SK-N-MC (cell line): ENCODE measurements at places on chromosomes 3 and 15.

- no peak for DNase-seq
Measured at GRCh38 chr3:122351612-122352011, 26.6 kb downstream of the CSTA start.

DNA sequence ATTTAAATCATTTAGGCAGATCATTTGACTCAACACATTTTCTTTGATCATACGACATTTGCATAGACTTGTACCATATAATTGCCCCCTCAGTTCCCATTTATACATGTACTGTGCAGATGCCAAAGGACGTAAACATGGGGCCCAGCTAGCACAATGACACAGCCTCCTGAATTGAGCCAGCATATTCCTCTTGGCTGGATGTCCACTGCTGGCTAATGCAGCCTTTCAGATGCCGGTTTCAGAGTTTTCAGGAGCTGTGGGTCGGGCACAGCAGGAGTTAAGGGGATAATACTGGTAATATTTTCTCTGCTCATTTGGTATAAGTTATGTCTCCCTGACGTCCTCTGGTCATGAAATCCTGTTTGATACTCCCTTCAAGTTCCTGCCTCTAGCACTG lies 39.4 kb downstream of the KAT2B start:
- DNase-seq = no peak

DNA sequence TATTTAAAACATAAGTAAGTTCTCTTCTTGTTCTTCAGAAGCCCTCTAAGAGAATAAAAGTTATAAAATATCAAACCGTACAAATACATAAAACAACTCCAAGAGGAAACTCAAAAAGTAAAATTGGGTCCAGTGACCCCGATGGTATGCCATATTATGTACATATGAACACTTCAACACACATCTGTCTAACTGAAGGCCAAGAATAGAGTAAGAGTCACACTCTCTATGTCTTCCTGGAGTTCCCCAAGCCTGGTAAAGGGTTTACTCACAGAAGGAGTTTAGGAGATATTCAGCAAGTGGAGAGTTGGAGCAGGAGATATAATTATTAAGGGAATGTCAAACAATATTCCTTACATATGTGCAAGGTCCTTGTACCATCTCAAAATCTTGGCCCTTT lies 101.3 kb upstream of the EIF1B start:
- DNase-seq = no peak

DNA sequence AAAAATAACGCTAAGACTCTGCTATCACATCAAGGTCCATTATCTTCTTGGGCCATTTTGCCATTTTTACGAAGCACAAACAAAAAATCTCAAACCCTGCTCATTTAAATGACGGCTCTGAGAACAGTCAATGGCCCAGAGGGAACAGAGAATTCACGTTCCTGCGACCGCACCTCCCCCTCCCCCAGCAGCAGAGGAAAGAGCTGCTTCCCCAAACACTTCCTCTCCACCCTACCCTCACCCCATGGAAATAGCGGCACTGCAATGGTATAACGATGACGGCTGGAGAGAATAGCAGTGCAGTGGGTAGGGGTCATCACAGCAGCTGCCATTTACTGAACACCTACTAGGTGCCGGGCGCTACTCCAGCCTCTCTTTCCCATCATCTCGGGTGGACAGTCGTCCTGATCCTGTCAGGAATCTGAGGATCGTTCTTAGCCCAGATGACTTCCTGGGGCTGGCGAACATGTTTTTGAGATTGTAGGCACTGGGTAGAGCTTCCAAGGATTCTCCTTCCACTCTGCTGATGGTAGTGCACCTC lies 113.3 kb downstream of the IQSEC1 start:
- DNase-seq = no peak

DNA sequence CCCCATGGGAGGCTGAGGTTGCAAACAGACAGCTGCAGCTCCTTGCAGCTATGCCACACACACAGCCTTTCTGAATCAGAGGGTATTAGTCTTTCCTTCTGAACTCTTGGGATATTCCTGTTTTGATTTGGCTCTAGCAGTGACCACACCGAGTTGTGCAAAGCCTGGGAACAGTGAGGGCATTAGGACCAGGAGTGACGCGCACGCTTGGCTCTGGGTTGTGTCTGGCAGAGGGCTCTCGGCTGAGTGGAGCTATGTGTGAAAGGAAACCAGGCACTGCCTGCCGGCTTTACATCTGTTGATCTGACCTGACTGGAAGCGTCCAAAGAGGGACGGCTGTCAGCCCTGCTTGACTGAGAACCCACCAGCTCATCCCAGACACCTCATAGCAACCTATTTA lies at the start of gene GALNT15:
GALNT15 (plus strand) TSS at position 292 of the 400 bp plus-strand sequence. CDS start 472 bp downstream, outside the sequence.
- DNase-seq = no peak

GRCh38 chr15:72827226-72827625 lies 43.7 kb upstream of the ADPGK start:
- no peak for DNase-seq

- DNase-seq = no peak
Measured at GRCh38 chr15:93894438-93895036, 336.8 kb upstream of the MCTP2 start.

GRCh38 chr15:55954862-55955605 lies 38.4 kb downstream of the NEDD4 start:
- DNase-seq = no peak

DNA sequence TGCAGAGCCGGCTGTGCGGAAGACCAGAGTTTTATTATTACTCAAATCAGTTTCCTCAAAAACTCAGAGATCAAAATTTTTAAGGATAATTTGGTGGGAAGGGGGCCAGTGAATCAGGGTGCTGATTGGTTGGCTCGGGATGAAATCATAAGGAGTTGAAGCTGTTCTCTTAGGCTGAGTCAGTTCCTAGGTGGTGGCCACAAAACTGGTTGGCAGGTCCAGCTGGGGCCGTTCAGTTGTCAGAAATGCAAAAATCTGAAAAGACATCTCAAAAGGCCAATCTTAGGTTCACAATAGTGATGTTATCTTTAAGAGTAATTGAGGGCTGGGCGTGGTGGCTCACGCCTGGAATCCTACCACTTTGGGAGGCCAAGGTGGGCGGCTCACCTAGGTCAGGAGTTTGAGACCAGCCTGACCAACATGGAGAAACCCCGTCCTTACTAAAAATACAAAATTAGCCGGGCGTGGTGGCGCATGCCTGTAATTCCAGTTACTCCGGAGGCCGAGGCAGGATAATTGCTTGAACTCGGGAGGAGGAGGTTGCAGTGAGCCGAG lies 2.3 kb upstream of the ZNF589 start:
- DNase-seq = no peak

DNA sequence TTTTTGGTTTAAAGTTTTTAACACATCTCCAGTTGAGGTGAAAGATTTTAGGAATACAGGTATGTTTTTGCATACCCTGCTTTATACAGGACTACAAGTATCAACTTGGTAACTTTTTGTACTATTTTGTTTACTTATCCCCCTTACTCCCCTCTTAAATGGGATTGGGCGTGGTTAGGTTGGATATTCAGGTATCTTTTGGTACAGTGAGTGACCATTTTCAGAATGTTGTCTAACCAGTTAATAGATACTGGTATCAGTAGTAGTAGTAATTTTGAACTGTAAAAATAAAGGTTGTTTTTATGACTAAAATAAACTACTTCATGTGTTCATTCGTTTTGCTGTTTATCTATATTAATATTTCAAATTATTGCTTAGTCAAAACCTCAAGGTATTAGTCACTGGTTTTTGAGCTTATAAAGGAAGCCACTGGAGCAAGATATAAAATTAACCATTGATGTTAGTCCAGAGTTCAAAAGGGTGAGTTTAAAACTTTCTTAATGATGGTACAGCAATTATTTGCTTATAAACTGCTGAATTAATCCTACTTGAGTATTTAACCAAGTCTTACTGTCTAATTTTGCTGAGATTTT lies 3.3 kb downstream of the MME start:
- DNase-seq = no peak
